ENCODE measurements at places on chromosomes 3 and 15. TPM values are rescaled to one million over a fixed set of nuclear protein-coding genes. Genes with fewer than 3 reads are reported as not detected.

The TGM5 gene
- total RNA-seq: 0.26 TPM

The GATM gene
- total RNA-seq: 0.20 TPM

The EMC7 gene
- total RNA-seq: 60.2 TPM

The MEX3B gene
- total RNA-seq: 11.9 TPM

The GOLGA6L10 gene
- 0.85 TPM for total RNA-seq

The MLF1 gene
- 9.6 TPM for total RNA-seq

The ROBO1 gene
- 94.4 TPM for total RNA-seq

The HTR3E gene
- total RNA-seq: not detected

The SCAANT1 gene
- total RNA-seq: not detected

The IL16 gene
- total RNA-seq: 0.20 TPM

The FSTL1 gene
- total RNA-seq: 1,906 TPM

The CPNE4 gene
- total RNA-seq: not detected

The C3orf49 gene
- total RNA-seq: not detected

The SNAPC5 gene
- total RNA-seq: 23.8 TPM

The HRH1 gene
- total RNA-seq: 21.6 TPM

The CTXN2 gene
- total RNA-seq: not detected

The CHAC1 gene
- total RNA-seq: 19.6 TPM

The ZNF860 gene
- total RNA-seq: 0.46 TPM

The NANOGP8 gene
- not detected for total RNA-seq

The AADACL2 gene
- not detected for total RNA-seq

The XCR1 gene
- not detected for total RNA-seq

Data from smooth muscle cell of the pulmonary artery (primary cell).